ENCODE measurements at places on chromosomes 3 and 15.

DNA sequence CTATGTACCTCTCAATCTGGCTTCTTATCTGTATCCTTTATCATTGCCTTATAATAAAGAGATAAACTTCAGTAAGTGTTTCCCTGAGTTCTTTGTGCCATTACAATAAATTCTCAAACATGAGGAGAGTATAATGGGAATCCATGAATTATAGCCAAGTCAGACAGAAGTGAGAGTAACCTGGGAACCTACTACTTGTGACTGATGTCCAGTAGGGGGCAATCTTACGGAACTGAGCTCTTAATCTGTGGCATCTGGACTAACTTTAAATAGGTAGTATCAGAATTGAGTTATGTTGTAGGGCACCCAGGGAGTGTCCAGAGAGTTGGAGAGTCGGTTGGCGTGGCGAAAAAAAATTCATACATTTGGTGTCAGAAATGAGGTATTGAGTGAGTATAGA is 542.6 kb downstream of the ZBBX start:
- no peaks in the 10 kb centered on the region for H3K36me3 ChIP-seq
- DNase-seq: no peak
- H3K4me3 ChIP-seq: no peak overlapping the region
- H3K27me3 ChIP-seq: no peaks in the 10 kb centered on the region
- H3K27ac ChIP-seq: no peak overlapping the region
- H3K4me1 ChIP-seq: no peaks in the 10 kb centered on the region

DNA sequence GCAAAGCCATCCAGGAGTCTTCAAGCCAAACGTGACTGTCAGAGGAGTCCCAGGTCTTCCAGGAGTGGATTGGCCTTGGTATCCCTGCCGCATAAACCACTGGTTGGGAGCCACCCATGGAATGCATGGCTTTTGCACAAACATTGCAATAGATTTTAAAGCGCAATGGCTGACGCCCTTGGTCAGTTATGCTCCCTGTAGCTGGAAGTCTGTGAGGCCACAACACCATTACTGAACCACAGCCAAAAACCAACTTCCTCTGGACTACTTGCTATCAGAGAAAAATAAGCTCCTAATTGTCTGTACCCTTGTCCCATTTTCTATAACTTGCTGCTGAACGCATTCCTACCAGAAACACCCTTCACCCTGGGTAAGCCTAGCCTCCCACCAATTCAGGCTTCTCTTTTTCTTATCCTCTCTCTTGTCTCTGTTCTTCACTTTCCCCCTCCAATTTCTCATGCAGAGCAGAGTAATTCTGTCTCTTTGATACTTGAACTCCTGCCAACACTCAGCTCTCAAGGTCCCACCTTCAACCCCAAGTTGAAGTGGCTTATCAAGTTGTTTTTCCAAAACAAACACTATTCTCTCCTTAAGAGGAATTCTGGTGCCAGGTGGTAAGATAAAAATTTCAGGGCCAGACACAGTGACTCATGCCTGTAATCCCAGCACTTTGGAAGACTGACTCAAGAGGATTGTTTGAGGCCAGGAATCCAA is 176.4 kb upstream of the UBE2E1 start:
- DNase-seq: no peak
- no peaks in the 10 kb centered on the region for H3K27me3 ChIP-seq
- no peak overlapping the region for H3K4me3 ChIP-seq

GRCh38 chr15:101039461-101039860 is 120.3 kb downstream of the LRRK1 start:
- no peaks in the 10 kb centered on the region for H3K4me1 ChIP-seq
- no peak for DNase-seq
- H3K27me3 ChIP-seq: no peaks in the 10 kb centered on the region
- no peak overlapping the region for H3K27ac ChIP-seq

GRCh38 chr3:57998366-57999283 is 9.6 kb upstream of the FLNB start:
- H3K36me3 ChIP-seq: no peaks in the 10 kb centered on the region
- no peak overlapping the region for H3K27ac ChIP-seq
- no peak overlapping the region for H3K4me3 ChIP-seq
- H3K27me3 ChIP-seq: no peaks in the 10 kb centered on the region
- no peaks in the 10 kb centered on the region for H3K4me1 ChIP-seq
- DNase-seq: no peak

GRCh38 chr3:114011059-114011797 is 45.1 kb downstream of the CCDC191 start:
- H3K4me1 ChIP-seq: no peaks in the 10 kb centered on the region
- no peaks in the 10 kb centered on the region for H3K27me3 ChIP-seq
- DNase-seq: no peak
- no peak overlapping the region for H3K27ac ChIP-seq
- H3K4me3 ChIP-seq: no peak overlapping the region

DNA sequence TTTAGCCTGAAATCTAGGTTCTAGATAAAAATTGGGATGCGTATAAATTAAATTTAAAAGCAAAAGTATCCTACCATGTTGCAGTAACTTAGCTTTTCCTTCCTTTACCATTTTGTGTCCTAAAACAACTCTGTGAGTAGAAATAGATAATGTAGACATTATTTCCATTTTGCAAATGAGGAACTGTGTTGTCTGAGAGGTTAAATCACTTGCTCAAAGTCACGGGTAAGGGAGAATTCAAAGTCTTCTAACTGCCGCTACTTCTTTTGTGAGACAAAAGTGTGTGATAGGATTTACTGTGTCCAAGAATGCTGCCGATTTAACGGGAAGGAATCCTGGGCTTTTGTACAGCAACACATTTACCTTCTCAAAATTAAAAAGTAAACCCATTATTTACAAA is 40.7 kb downstream of the MYO1E start:
- H3K27me3 ChIP-seq: no peaks in the 10 kb centered on the region
- no peaks in the 10 kb centered on the region for H3K4me1 ChIP-seq
- no peaks in the 10 kb centered on the region for H3K36me3 ChIP-seq
- no peak overlapping the region for H3K4me3 ChIP-seq
- H3K27ac ChIP-seq: no peak overlapping the region

GRCh38 chr3:15629860-15630597 is 28.5 kb downstream of the BTD start:
- H3K4me1 ChIP-seq: peaks cover 31% of the 10 kb centered on the region
- no peaks in the 10 kb centered on the region for H3K27me3 ChIP-seq
- H3K27ac ChIP-seq: peak overlapping the region; percentile 95
- DNase-seq: no peak
- peak overlapping the region; percentile 51 for H3K4me3 ChIP-seq

GRCh38 chr3:130420466-130420865 is 75.0 kb downstream of the COL6A5 start:
- H3K27ac ChIP-seq: no peak overlapping the region
- no peak for DNase-seq
- H3K27me3 ChIP-seq: no peaks in the 10 kb centered on the region
- no peaks in the 10 kb centered on the region for H3K4me1 ChIP-seq

- peak overlapping the region; percentile 17 for H3K4me3 ChIP-seq
- H3K27ac ChIP-seq: peak overlapping the region; percentile 68
- no peaks in the 10 kb centered on the region for H3K27me3 ChIP-seq
- H3K4me1 ChIP-seq: peaks cover 40% of the 10 kb centered on the region
- H3K36me3 ChIP-seq: no peaks in the 10 kb centered on the region
Observed at GRCh38 chr3:172201136-172201869, 161.9 kb downstream of the FNDC3B start.

GRCh38 chr3:19348941-19349564 is 200.7 kb downstream of the KCNH8 start:
- no peak for DNase-seq
- H3K27ac ChIP-seq: no peak overlapping the region
- H3K4me3 ChIP-seq: no peak overlapping the region
- no peaks in the 10 kb centered on the region for H3K4me1 ChIP-seq
- no peaks in the 10 kb centered on the region for H3K36me3 ChIP-seq
- H3K27me3 ChIP-seq: no peaks in the 10 kb centered on the region

DNA sequence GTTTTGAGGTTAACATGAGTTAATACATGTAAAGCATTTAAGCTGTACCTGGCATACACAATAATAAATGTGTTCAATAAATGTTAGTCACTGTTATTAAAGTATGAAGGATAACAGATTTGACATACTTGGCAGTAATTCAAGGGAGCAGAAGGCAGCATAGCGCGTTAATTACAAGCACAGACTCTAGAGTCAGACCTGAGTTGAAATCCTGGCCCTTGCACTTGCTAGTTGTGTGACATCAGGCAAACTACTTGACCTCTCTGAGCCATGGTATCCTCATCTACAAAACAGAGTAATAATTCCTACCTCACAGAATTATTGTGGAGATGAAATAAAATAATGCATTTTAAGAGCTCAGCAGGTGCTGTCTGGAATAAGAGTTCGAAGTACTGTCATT is 5.4 kb downstream of the IFT122 start:
- DNase-seq: no peak
- peaks cover 29% of the 10 kb centered on the region for H3K4me1 ChIP-seq
- no peaks in the 10 kb centered on the region for H3K27me3 ChIP-seq
- no peaks in the 10 kb centered on the region for H3K36me3 ChIP-seq

- H3K4me3 ChIP-seq: no peak overlapping the region
- H3K36me3 ChIP-seq: no peaks in the 10 kb centered on the region
- DNase-seq: no peak
Observed at GRCh38 chr15:57751177-57751800, 44.8 kb downstream of the POLR2M start.

GRCh38 chr15:88174571-88174970 is 82.0 kb downstream of the NTRK3 start:
- no peaks in the 10 kb centered on the region for H3K27me3 ChIP-seq
- H3K4me3 ChIP-seq: no peak overlapping the region
- DNase-seq: no peak
- H3K27ac ChIP-seq: no peak overlapping the region

- H3K27me3 ChIP-seq: no peaks in the 10 kb centered on the region
- H3K4me3 ChIP-seq: no peak overlapping the region
- H3K27ac ChIP-seq: no peak overlapping the region
- H3K4me1 ChIP-seq: no peaks in the 10 kb centered on the region
Observed at GRCh38 chr3:161557445-161558150, 61.0 kb downstream of the OTOL1 start.

DNA sequence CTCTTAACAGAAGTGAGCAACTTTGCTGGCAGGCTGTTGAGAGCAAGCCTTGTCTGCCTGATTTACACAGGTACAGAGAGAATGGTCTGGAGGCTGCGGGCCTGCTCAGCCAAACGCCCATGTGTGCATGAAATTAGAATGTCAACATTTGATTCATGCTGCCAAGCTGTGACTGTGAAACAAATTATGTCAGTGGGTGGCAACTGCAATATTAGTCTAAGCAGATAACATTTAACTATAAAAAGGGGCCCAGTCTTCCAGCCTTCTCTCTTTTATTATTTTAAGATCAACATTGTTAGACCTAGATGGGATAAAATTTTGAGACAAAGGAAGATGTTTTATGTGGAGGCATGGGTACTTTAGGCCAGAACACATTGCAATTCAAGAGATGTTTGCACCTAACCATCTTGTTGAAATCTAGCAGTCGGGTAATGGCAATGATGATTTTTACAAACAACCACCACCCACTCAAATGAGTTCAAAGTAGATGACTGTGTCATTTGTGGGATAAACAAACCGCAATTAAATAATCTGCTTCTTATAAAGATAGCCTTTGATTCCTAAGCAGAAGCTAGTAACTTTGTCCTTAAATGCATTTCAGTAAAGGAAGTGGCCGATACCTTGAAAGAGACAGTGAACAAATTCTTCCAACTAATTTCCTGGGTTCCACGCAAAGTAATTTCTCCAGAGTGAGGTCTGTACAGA is 70.2 kb downstream of the FOXB1 start:
- no peaks in the 10 kb centered on the region for H3K4me1 ChIP-seq
- no peak overlapping the region for H3K4me3 ChIP-seq
- H3K36me3 ChIP-seq: no peaks in the 10 kb centered on the region

DNA sequence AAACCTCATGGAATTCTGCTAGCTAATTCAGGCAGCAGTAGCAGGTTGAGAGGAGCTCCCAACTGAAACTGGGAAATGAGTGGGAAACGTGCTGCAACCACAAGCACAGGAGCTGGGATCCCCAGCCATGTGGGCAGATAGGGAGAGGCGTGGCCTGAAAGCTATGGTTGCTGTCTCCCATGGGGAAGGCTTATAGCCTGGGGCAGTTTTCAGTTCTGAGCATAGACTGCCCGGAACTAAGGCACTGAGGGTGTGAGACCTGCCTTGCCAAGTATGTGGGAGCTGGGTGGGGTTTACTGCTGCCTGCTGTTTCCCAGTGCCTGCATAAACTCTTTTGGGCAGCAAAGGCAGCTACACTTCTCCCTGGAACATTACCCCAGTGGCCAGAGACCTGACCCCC is 229.5 kb downstream of the TUSC7 start:
- no peaks in the 10 kb centered on the region for H3K27me3 ChIP-seq
- no peak overlapping the region for H3K4me3 ChIP-seq
- no peaks in the 10 kb centered on the region for H3K36me3 ChIP-seq
- no peaks in the 10 kb centered on the region for H3K4me1 ChIP-seq
- DNase-seq: no peak

- H3K4me3 ChIP-seq: no peak overlapping the region
- peaks cover 10% of the 10 kb centered on the region for H3K4me1 ChIP-seq
- H3K27me3 ChIP-seq: no peaks in the 10 kb centered on the region
- H3K27ac ChIP-seq: no peak overlapping the region
Observed at GRCh38 chr3:71254281-71255057, 329.1 kb downstream of the FOXP1 start.

- DNase-seq: no peak
- no peaks in the 10 kb centered on the region for H3K27me3 ChIP-seq
- no peaks in the 10 kb centered on the region for H3K36me3 ChIP-seq
- H3K27ac ChIP-seq: no peak overlapping the region
- H3K4me1 ChIP-seq: peaks cover 33% of the 10 kb centered on the region
Observed at GRCh38 chr15:60757831-60758570, 279.1 kb upstream of the ICE2 start.

- no peaks in the 10 kb centered on the region for H3K27me3 ChIP-seq
- no peak overlapping the region for H3K27ac ChIP-seq
- DNase-seq: no peak
Observed at GRCh38 chr15:96264351-96264798, 66.1 kb upstream of the NR2F2 start.

DNA sequence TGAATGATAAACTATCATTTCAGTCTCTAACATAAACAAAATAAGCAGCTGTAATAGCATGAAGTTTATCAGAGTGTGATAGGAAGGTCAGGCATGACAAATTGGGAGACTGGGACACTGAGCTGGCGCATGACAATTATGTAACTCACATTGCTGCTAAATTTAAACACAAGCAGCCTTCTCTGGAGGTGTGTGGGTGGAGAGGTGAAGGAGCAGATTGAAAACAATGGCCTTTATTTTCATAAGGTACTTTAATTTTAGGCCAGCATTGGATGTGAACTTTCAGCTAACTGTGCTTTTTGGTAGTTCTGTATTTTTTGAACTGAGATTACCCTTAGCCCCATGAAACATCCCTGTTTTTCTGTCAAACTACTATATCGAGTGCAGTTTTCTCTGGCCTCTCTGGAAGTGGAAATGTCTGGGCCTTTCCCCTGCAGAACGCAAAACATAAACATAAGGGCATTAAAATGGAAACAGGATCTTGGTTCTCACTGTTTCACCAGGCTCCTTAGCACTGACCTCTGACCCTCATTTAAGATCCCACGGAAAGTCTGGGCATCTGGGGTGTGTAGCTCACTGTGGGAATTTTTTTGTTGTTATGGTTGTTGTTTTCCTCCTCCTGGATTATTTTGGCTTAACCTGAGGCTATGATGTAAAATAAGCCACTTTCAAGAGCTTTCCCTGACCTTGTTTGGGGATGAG is 160.1 kb upstream of the DPH6 start:
- H3K4me3 ChIP-seq: no peak overlapping the region
- no peaks in the 10 kb centered on the region for H3K36me3 ChIP-seq
- no peaks in the 10 kb centered on the region for H3K27me3 ChIP-seq
- DNase-seq: no peak
- peaks cover 13% of the 10 kb centered on the region for H3K4me1 ChIP-seq

All from psoas muscle (tissue), 8 donors.